ENCODE measurements at places on chromosomes 13 and 19.

- no peak for DNase-seq
Observed at GRCh38 chr19:1668486-1669270, 16.3 kb upstream of the TCF3 start.

- DNase-seq, result no peak
Observed at GRCh38 chr19:45715139-45715538, 15.6 kb downstream of the FBXO46 start.

DNA sequence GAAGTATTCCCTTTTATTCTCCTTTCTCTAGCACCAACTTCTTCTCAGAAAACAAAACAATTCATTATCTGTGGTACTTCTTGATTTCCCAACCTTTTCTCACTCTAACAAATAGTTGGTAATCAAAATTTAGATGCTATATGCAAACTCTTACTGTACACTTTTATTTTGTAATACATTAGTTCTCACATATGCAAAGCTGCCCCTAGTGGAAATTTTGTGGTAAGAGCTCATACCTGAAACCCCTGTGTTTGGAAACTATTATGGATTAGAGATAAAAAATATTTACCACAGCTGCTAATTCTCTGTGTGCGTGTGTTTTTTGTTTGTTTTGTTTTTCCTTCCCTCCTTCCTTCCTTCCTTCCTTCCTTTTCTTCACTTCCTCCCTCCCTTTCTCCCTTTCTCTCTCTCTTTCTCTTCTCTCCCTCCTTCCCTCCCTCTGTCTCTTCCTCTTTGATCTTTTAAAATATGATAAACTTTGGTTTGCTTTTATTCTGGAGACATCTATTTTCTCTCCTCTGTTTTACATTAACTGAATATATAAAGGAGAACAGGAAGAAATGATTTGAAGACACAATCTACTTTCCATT lies 537.4 kb downstream of the SLITRK6 start:
- DNase-seq, result no peak

- DNase-seq, result no peak
Observed at GRCh38 chr13:18952225-18953016, 229.2 kb downstream of the TUBA3C start.
